ENCODE measurements at places on chromosomes 5 and 9.

- DNase-seq: no peak
These were observed 32.9 kb downstream of the FRMD3 start for GRCh38 chr9:83505282-83505681.

GRCh38 chr9:105385381-105385985 is 62.4 kb upstream of the FSD1L start:
- no peak for DNase-seq

GRCh38 chr9:130018265-130018664 is 24.7 kb downstream of the FNBP1 start:
- no peak for DNase-seq

GRCh38 chr5:154179846-154180710 is 10.5 kb upstream of the GALNT10 start:
- peak; percentile 61 for DNase-seq

GRCh38 chr5:64767959-64768357 is 533 bp downstream of the SREK1IP1 start:
- no peak for DNase-seq

GRCh38 chr5:43051684-43052083 is 11.6 kb upstream of the ANXA2R start:
- no peak for DNase-seq

DNA sequence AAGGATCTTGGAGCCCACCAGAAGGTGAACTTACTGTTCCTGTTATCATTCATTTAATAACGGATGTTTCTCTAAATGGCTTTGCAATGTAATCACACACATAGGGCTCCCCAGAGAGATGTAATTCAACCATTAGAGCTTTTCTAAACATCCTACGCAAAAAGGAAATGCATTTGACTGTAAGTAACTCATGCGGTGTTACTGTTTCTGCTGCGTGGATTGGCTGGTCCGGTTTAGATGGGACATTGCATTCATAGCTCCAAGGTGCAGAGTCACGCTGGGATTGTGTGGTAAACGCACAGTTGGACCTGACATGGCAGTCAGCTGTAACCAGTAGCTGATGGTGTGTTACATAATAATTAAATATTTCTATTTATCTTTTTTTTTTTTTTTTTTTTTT is 185.5 kb upstream of the OTULINL start:
- DNase-seq: no peak

DNA sequence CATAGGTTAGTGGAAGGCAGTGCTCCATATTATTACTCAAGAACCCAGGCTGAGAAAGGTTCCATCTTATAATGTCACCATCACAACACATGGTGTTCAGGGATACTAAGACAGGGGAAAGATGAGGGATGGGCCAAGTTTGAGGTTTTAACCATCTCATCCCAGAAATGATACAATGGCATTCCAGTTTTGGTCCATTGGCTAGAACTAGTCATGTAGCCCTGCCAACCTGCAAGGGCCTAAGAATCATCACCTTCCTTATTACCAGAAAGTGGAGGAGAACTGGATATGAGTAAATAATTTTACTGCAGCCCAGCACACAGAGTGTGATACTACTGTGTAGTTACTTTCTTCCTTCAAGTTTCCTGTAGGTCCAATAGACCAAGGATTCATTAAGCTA is 144.5 kb upstream of the ABCA1 start:
- DNase-seq: no peak

DNA sequence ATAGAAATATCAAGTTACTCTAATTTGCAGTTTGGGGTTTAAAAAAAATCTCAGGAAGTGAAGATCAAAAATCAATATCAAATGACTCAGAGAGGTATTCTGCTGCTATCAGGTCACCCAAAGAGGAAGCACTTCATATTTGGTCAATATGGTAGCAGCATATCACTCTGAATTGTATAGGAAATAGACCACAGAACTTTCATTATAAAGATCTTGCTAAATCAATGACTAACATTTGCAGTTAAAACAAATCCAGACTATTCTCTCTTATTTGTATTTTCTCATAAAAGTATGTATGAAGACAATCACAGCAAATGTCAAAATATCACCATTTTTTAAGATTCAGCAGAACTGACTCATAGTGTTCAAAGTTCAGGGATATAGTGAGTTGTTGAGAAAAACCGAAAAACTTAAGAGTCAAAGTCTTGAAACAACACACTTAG is 105.8 kb upstream of the PCSK1 start:
- DNase-seq: no peak

DNA sequence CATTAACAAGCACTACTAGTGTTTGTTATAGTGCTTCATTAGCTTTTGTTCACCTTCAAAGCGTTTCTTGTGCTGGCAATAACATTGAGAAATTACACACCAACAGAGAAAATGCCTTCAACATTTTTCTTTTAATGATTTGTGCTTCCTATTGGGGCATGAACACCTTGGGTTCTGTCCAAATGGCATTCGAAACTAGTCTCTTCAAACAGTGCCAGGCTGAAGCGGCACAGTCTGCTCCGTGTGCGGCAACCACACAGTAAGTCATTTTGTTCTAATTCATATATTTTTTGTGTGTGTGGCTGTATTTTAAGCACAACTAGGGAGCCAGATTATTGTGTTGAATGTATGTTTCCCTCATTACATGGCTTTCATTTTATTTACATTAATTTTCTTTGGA is 414.7 kb upstream of the SGCD start:
- no peak for DNase-seq

- no peak for DNase-seq
These were observed 107.1 kb upstream of the LMX1B start for GRCh38 chr9:126506361-126507317.

DNA sequence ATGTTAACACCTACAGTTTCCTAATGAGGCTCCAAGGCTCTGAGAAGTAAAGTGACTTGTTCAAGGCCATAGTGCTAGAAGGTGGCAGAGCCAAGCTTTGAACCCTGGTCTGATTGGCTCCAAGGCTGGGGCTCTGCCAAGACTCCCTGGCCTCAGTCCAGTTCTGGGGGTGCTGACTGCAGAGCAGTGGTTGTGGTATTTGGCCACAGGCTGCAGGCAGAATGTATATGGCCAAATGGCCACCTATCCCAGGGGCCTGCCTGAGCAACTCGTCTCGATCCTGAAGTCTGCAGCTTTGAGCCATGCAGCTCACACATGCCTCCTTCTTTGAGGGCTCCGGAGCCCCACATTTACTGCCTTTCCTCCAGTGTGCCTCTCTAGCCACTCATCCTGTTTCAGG is 9.7 kb upstream of the NEK6 start:
- DNase-seq: no peak

- no peak for DNase-seq
These were observed 24.5 kb upstream of the FOCAD start for GRCh38 chr9:20659474-20659967.
